HL-60 (cell line): ENCODE measurements at places on chromosomes 1 and 21.

GRCh38 chr1:54359393-54360162, 46.6 kb downstream of the SSBP3 start:
- no peak for DNase-seq

- DNase-seq: peak; percentile 50
Measured at GRCh38 chr1:11053758-11054137, 6.1 kb downstream of the SRM start.

GRCh38 chr1:57024855-57025254, 59.0 kb upstream of the C8B start:
- no peak for DNase-seq

DNA sequence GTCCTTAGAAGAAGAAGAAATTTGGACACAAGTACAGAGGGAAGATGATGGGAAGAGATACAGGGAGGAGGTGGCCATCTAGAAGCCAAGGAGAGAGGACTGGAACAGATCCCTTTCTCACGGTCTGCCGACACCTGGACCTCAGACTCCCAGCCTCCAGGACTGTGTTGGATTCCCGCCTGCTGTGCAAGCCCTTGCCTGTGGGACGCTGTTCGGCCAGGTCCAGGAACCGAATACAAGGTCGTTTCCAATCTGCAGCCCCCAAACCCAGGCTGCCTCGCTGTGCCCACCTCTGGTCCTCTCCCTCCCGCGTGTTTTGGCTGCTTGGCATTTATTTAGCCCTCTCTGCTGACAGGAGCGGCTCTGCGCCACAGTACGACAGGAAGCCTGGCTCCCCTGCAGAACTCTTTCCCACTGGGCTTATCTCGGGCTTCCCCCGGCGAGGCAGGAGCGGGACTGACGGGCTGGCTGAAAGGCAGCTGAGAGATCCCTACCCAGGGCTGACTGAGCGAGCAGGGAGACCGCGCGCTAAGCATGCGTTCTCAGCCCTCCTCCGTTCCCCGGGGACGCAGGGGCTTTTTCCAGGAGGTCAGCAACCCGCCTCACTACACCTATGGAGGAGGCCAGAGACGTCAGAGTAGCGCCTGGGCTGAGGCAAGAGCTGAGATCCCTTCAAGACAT, 238.4 kb downstream of the TNR start:
- no peak for DNase-seq

GRCh38 chr1:71919811-71920509, 362.4 kb downstream of the NEGR1 start:
- DNase-seq: no peak

DNA sequence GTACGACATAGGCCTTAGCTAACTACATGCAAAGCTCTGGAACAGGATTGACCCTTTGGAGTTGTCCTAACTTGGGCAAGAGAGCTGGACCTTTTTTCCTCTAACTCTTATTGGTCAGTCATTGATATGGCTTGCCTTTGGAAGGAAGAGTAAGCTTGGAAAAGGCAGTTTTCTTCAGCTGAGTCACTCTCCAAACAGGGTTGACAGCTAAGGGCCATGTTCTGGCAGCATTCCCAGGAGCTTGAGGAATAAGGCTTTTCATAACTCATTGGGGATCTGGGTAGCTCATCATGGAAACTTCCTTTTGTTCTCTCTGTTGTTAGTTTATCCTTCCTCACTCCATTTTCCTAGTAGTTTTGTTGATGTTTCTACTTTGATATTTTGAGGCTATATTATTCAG, 14.5 kb upstream of the ERRFI1 start:
- DNase-seq: no peak

- DNase-seq: no peak
Measured at GRCh38 chr1:66618390-66618789, 84.4 kb downstream of the SGIP1 start.

GRCh38 chr1:196774603-196775002, at the start of gene CFHR3:
Gene CFHR3 (plus strand): TSS chr1:196774840. CDS start chr1:196774887, 47 bp downstream.
- DNase-seq: no peak

- DNase-seq: no peak
Measured at GRCh38 chr1:190144650-190145049, 333.0 kb downstream of the BRINP3 start.

GRCh38 chr1:37795340-37796125, 1.9 kb downstream of the MANEAL start:
- DNase-seq: peak; percentile 53

- no peak for DNase-seq
Measured at GRCh38 chr1:227729881-227730629, 5.0 kb downstream of the JMJD4 start.

- DNase-seq: no peak
Measured at GRCh38 chr1:157226739-157227138, 88.5 kb upstream of the ETV3 start.

- DNase-seq: no peak
Measured at GRCh38 chr1:56146449-56146848, 432.9 kb downstream of the PLPP3 start.

- peak; percentile 25 for DNase-seq
Measured at GRCh38 chr21:44509539-44509938, 30.5 kb downstream of the KRTAP10-1 start.
